Effector CD8-positive, alpha-beta T cell (primary cell): ENCODE measurements at places on chromosomes 7 and 10.

GRCh38 chr10:78724846-78725245 lies 343.9 kb upstream of the ZMIZ1 start:
- DNase-seq = no peak

DNA sequence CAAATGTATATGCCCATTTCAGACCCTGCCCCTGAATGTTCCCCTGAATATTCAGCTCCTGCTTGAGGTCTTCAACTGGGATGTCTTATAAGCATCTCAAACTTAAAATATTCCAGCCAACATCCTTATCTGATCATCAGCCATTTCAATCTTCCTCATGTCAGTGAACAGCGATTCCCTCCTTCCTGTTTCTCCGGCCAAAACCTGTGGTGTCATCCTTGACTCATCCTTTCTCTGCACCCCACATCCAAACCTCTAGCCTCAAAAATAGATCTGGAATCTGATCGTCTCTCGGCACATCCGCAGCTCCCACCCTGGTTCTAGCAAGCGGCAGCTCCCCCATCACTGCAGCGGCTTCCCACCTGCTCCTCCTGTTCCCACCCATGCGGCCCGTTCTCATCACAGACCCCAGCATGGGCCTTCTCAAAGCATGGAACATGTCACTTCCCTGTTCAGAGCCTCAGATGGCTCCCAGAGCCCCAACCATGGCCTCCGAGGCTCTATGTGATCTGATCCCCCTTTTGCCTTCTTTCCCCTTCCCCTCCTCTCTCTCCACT lies 165.7 kb downstream of the HECW1 start:
- DNase-seq = no peak

DNA sequence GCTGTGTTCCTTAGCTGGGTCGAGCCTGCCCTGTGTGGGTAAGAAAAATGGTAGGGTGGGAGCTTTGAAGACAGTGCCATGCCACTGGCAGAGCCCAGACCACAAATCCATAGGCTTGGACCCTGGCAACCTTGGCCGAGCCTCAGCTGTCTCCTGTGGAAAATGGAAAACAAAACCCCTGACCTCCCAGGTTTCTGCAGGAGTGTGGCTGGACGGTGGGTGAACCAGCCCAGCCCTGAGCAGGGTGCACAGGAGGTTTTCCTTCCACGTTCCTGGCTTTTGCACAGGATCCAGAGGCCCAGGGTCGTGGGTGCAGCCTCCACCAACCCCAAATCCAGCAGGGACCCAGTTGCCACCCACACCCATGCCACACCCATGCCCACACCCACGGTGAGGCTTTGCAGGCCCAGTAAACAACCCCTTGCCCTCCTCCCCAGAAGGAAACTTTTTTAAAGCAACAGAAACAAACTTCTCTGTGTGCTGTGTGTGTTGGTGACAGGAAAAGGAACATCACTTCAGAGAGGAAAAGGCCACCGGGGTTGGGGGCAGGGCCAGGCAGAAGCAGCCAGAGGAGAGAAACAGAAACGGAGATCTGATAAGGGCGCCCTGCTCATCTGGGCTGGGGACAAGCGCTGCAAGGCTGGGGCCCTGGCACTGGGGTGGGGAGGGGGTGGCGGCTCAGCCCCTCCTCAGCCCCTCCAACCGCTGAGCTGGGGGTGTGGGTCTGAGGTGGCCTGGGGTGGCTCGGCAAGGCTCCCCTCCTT lies 20.7 kb upstream of the ZMIZ1 start:
- DNase-seq = no peak

- DNase-seq = no peak
These were observed 23.8 kb upstream of the STN1 start for GRCh38 chr10:103941801-103942200.

- no peak for DNase-seq
These were observed 29.0 kb downstream of the KAT6B start for GRCh38 chr10:74855439-74855838.

DNA sequence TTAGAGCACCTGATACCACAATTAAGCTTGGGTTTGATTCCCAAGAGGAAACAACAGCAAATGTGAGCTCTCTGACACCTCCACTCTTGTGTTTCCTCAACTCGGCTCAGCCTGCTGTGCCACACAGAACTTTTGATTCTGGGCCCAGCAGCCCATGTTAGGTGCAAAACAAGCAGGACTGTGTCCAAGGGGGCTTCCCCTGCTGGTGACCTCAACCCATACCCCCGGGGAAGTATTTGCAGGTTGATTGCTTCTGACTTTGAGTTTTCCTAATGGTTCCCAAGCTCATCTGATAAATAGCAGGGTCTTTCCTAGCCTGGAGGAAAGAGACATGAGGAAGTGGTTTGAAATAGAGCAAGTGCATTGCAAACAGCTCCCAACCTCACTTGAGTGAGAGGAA lies 43.5 kb upstream of the ADAM12 start:
- no peak for DNase-seq

DNA sequence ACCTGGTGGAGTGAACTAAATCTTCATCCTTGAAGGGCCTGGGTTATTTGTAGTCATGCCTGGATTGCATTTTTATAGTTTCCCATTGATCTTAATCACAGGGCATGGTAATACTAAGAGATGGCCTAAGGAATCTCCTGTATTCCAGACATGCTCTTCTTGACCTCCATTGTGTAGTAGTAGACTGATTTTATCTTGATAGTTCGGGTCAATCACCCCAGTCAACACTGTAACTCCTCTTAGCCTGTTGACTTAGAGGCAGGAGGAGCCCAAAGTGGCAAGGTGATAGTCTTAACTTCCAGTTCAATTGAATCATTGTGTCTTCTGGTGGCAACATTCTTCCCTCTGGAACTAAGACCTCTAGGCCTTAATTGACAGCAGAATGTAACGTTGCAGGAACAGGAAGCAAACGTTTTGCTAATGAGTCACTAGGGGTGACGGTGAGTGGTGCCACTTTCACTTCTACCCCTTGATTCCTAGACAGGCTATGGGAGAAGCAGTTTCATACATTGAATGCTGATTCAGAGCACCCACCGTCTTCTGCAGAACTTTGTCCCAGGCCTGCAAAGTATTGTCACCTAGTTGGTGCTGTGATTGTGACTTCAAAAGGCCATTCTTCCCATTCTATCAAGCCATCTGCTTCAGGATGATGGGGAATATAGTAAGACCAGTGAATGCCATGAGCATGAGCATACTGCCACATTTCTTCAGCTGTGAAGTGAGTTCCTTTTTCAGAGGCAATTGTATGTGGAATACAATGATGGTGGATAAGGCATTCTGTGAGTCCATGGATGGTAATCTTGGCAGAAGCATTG lies 24.0 kb upstream of the PAPSS2 start:
- no peak for DNase-seq

DNA sequence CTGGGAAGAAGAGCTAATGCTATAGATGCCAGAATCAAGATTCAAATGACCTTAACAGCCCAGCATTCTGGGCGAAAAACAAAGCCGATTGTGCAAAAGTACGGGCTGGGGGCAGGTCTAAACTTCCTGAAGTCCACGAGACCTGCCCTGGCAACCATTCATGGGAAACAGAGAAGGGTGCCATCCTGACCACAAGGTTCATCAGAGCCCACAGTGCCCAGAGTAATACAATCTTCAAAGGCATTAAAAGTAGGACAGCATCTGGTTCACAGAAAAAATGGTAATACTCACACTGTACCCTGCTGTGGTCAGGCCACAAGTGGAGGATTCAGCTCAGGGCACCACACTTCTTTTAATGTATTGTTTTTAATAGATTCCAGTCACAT lies 36.1 kb downstream of the SORBS1 start:
- no peak for DNase-seq

- no peak for DNase-seq
These were observed 14.8 kb upstream of the CH25H start for GRCh38 chr10:89221919-89222318.

DNA sequence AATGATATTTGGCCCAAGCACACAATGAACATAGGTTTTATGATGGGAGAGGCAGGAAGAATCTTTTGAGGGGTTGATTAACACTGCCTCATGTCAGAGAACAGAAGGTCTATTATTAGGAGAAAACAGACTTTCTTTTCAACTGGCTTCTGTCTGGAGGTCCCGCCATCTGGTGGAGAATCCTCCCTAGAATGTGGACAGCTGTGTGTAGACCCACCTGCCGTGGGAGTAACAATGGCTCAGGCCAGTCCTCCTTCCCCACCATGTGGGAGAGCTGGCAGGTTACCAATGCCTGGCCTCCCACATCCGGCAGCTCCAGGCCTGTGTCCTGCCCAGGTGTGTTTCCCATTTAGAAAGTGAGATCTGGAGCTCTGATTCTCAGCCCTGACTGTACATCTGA lies 70.4 kb upstream of the AOAH start:
- no peak for DNase-seq

- no peak for DNase-seq
These were observed 19.8 kb downstream of the COL1A2 start for GRCh38 chr7:94414481-94414880.

GRCh38 chr10:5940807-5941218 lies 36.5 kb downstream of the IL15RA start:
- DNase-seq = no peak

DNA sequence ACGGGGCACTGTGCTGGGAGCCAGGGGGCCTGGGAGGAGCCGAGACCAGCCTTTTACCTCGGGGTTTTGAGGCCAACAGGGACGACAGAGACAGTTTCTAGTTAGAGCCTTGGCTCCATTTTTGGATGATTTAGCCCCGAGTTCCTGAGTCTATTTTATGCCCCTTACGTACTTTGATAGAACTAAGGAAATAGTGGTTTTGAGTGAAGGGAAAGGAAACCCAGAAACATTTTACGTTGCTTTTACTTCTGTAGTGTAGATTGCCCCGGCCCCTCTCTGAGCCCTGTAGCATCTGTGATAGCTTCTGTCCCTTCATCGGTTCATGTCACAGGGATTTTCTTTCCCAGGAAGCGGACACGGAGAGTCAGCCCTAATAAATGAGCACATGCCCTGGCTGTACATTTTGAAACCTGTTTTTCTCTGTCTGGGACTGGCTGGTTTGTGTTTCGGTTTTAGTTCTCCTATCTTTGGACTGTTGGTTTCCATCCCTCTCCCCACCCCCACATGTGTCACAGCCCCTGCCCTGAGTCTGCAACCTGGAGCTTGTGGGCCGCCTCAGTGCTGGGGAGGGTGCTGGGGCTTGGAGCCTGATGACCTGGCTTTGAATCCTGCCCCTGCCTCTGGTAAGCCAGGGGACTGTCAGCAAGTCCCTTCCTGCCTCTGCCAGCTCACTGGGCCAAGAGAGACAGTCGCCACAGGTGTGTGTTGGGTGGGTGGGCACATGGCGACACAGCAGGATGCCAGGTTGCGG lies 6.9 kb upstream of the ORAI2 start:
- peak; percentile 31 for DNase-seq

- no peak for DNase-seq
These were observed 108.7 kb downstream of the TCF7L2 start for GRCh38 chr10:113058523-113059370.

- DNase-seq = no peak
These were observed 6.0 kb downstream of the RHOBTB1 start for GRCh38 chr10:60937784-60938654.
